Aorta (tissue), 5 donors: ENCODE measurements at places on chromosomes 4 and X. TPM values are rescaled to one million over a fixed set of nuclear protein-coding genes. Genes with fewer than 3 reads are reported as not detected.

DNA sequence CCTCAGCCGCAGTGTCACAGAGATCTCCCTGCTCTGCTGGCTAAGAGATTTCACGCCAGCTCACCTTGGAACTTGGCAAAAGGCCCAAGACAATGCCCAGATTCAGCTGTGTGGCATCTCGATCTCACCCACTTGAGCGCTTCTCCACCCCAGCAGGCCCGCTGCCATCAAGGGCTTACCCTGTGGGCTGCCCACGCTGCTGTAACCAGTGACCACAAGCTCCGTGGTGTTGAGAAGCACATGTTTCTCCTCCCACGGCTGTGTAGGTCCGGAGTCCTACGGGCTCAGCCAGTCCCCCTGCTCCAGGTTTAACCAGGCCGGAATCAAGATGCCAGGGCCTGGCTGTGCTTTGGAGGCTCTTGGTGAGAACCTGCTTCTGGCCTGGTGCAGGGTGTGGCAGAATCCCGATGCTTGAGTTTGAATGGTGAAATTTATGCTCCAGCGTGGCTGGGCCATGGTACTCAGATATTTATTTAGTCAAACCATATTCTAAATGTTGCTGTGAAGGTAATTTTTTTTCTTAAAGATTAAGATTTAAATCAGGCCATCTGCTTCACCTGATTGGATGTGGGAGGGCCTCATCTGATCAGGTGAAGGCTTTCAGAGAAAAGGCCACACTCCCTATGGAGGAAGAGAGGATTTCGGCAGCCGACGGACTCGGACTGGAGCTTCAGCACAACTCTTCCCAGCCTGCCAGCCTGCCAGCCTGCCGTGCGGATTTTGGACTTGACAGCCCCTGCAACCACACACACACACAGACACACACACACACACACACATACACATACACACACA, 24.8 kb upstream of the ADRA2C start:
- no peaks in the 10 kb centered on the region for H3K27me3 ChIP-seq
- H3K36me3 ChIP-seq = no peaks in the 10 kb centered on the region
- no peak overlapping the region for H3K4me3 ChIP-seq
- no peak for DNase-seq
- no peak overlapping the region for H3K27ac ChIP-seq

Gene PRPS1
- total RNA-seq = 23.8 TPM

Gene ELF4
- 14.5 TPM for total RNA-seq

Gene PPARGC1A
- total RNA-seq = 3.8 TPM

GRCh38 chrX:12042615-12043014, 95.7 kb upstream of the FRMPD4 start:
- H3K4me1 ChIP-seq = no peaks in the 10 kb centered on the region
- H3K27me3 ChIP-seq = no peaks in the 10 kb centered on the region
- DNase-seq = no peak
- no peak overlapping the region for H3K4me3 ChIP-seq
- H3K27ac ChIP-seq = no peak overlapping the region
- no peaks in the 10 kb centered on the region for H3K36me3 ChIP-seq

- H3K4me1 ChIP-seq = no peaks in the 10 kb centered on the region
- no peak overlapping the region for H3K27ac ChIP-seq
- H3K27me3 ChIP-seq = no peaks in the 10 kb centered on the region
- no peaks in the 10 kb centered on the region for H3K36me3 ChIP-seq
- DNase-seq = no peak
These were observed 8.7 kb upstream of the FAM47A start for GRCh38 chrX:34140816-34141215.

Gene EDNRA
- total RNA-seq = 23.0 TPM

Gene PHOX2B
- total RNA-seq = not detected

DNA sequence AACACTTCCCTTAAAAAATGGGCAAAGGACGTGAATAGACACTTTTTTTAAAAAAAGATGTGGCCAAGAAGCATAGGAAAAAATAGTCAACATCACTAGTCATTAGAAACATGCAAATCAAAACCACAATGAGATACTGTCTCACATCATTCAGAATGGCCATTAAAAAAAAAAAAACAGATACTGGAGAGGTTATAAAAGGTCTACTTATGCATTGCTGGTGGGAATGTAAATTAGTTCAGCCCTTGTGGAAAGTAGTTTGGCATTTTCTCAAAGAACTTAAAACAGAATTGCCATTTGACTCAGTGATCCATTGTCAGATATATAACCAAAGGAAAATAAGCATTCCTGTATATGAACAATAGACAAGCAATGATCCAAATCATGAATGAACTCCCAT, 352.8 kb upstream of the EPHA5 start:
- H3K4me3 ChIP-seq = no peak overlapping the region
- H3K4me1 ChIP-seq = no peaks in the 10 kb centered on the region
- H3K27me3 ChIP-seq = no peaks in the 10 kb centered on the region
- no peaks in the 10 kb centered on the region for H3K36me3 ChIP-seq

Gene AFM
- not detected for total RNA-seq

DNA sequence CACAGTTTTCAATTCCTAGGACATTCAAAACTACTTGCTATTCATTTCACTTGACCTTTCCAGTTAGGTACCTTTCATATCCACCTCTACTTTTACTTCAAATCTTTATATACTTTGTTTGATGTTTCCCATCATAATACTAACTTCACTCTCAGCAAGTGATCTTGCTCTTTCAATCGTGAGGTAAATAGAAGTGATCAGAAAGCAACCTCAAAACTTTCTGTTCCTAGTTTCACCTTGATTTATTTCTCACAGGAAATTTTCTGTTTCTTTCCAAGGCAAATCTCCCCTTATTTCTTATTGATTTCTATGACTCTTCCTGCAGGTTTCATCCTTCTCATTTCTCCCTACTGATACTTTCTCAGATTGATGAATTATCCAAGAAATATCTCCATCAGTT, 623.5 kb downstream of the FSTL5 start:
- DNase-seq = no peak
- no peaks in the 10 kb centered on the region for H3K27me3 ChIP-seq
- no peaks in the 10 kb centered on the region for H3K36me3 ChIP-seq
- H3K27ac ChIP-seq = no peak overlapping the region
- no peaks in the 10 kb centered on the region for H3K4me1 ChIP-seq

GRCh38 chr4:128333309-128334018, 45.9 kb upstream of the PGRMC2 start:
- no peak overlapping the region for H3K4me3 ChIP-seq
- no peaks in the 10 kb centered on the region for H3K27me3 ChIP-seq
- H3K27ac ChIP-seq = no peak overlapping the region

GRCh38 chrX:150298841-150299551, 64.1 kb upstream of the MAMLD1 start:
- no peak overlapping the region for H3K27ac ChIP-seq
- H3K4me1 ChIP-seq = no peaks in the 10 kb centered on the region
- H3K27me3 ChIP-seq = no peaks in the 10 kb centered on the region
- no peak for DNase-seq

Gene UGT2B10
- total RNA-seq = not detected

- no peak overlapping the region for H3K4me3 ChIP-seq
- no peak for DNase-seq
- H3K27ac ChIP-seq = no peak overlapping the region
- H3K36me3 ChIP-seq = no peaks in the 10 kb centered on the region
These were observed 295.3 kb downstream of the MID1IP1 start for GRCh38 chrX:39096599-39096998.

DNA sequence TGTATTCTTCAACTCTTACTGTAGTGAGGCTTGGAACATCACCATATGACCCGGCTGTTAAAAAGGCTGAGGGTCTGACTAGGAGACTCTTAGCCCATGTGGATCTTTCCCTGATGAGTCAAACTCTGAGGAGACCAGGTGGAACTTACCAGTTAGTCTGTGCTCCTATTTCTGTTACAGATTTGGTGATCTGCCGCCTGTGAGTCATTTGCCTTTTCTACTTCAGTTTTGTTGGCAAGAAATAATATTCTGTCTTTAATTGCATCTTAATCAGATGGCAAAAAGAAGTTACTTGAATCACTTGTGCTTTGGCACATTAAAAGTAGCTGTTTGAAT, 48.4 kb downstream of the MTM1 start:
- no peak overlapping the region for H3K4me3 ChIP-seq
- H3K27me3 ChIP-seq = no peaks in the 10 kb centered on the region
- no peak overlapping the region for H3K27ac ChIP-seq
- peaks cover 5% of the 10 kb centered on the region for H3K36me3 ChIP-seq

Gene TECRL
- not detected for total RNA-seq

Gene ERCC6L
- total RNA-seq = 0.13 TPM

DNA sequence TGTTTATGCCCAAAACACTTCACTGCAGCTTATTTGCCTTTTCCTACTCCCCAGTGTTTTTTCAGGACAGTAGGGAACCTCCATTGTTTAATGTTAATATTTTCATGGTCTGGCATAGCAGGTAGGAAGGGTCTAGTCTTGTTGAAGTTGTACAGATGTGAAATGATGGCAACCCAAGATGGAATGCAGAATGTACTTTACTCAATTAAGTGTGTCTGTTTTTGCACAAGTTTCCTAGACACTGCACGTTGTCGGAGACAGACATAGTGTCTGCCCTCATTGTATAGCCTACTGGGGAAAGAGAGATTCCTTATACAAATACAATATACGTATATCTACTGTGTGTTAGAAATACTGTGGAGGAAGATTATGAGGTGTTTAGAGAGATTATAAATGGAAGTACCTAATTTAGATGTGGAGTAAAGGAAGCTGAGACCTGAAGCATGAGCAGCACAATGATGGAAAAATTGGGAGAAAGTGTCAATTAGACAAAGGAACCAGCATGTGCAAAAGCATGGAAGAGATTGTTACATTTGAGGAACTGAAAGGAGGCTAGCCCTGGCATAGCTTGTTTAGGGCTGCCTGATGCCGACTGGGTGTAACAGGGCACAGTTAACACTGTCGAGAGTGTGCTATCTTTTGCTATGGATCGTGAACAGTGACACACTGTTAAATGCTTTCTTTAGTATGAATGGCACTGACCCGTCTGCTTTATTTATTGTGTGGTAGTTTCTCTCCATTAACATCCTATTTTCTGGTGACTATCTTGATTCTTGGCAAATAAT, 18.4 kb downstream of the CPEB2 start:
- H3K36me3 ChIP-seq = no peaks in the 10 kb centered on the region
- H3K4me1 ChIP-seq = no peaks in the 10 kb centered on the region
- H3K27ac ChIP-seq = peak overlapping the region; percentile 43
- H3K4me3 ChIP-seq = no peak overlapping the region
- no peak for DNase-seq

Gene ESX1
- not detected for total RNA-seq

DNA sequence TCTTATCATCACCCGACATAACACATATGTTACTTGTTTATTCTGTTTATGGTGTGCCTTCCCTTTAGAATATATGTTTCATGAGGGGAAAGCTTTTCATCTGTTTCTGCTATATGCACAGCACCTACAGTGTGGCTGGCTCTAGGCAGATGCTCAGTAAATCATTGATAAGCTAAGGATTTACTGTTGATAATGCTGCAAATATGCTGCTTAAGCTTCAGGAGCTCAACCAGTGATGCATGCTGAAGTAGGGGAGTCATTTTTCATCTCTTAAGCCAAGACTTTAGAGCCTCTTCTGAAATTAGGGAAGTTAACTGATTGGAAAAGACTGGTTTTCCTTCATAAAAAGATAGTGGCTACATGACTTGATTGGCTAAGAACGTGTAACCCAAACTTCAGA, 16.4 kb downstream of the FAT4 start:
- no peak for DNase-seq
- H3K4me3 ChIP-seq = no peak overlapping the region
- no peaks in the 10 kb centered on the region for H3K27me3 ChIP-seq
- H3K4me1 ChIP-seq = peaks cover 13% of the 10 kb centered on the region
- H3K27ac ChIP-seq = no peak overlapping the region
- no peaks in the 10 kb centered on the region for H3K36me3 ChIP-seq

Gene MAGEE2
- not detected for total RNA-seq

- H3K27ac ChIP-seq = no peak overlapping the region
- no peaks in the 10 kb centered on the region for H3K4me1 ChIP-seq
- H3K4me3 ChIP-seq = no peak overlapping the region
- H3K27me3 ChIP-seq = no peaks in the 10 kb centered on the region
- H3K36me3 ChIP-seq = no peaks in the 10 kb centered on the region
These were observed 47.9 kb upstream of the RPA4 start for GRCh38 chrX:96835660-96836289.

Gene ATP1B4
- not detected for total RNA-seq

DNA sequence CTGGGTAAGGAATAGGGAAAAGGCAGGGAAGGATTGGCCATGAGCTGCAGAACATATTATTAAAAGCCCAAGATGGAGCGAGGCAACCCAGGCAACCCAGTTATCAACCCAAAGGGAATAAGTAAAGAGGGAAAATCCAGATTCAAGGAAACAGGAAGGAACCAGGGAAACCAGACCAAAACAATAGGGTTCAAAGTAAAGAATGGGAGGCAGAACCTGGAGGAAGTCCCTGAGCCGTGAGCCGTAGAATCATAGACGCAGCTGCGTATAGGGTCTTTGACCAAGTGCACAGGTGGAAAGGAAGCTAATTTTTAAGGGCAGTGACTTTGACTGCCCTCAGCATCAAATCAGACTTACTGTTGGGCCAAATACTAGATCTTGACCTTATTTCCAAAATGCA, 98.5 kb upstream of the SRD5A3 start:
- H3K27me3 ChIP-seq = no peaks in the 10 kb centered on the region
- no peak overlapping the region for H3K4me3 ChIP-seq

DNA sequence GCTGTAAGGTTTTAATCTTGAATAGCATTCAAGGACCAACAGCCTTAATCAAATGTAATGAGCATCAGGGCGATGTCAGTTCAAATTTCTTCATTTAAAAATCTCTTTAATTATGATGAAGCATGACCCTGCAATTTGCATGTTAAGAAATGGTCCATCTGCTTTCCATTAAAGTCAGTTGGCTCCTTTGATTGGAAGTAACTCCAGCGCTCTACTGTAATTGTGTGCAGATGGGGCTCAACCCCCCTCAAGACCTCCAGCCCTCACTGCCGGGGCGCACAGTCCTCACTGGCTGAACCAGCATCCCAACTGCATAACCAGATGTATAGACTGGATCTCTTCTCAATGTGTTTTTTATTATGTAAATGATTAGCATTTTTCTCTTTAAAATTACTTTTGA, 126.9 kb downstream of the VCX3B start:
- no peaks in the 10 kb centered on the region for H3K36me3 ChIP-seq
- DNase-seq = no peak
- no peaks in the 10 kb centered on the region for H3K27me3 ChIP-seq
- H3K4me3 ChIP-seq = no peak overlapping the region
- H3K4me1 ChIP-seq = no peaks in the 10 kb centered on the region
- no peak overlapping the region for H3K27ac ChIP-seq

Gene CSAG3
- not detected for total RNA-seq

DNA sequence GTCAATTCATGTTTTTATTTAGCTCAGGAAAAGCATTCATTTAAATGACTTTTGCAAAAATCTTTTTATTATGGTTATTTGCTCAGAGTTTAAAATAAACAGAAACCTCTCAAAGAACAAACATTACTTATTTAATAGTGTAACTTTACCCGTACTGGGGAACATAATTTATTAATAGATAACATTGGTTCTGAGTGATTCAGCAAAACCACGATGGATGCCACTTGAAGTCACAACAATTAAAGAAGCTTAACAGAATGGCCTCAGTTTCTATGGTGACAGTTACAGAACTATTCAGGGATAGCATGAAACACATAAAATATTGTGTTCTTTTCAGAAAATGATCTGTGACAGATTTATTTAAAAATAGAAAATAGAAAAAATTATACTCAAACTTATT, 368.7 kb downstream of the CCSER1 start:
- DNase-seq = no peak
- no peak overlapping the region for H3K4me3 ChIP-seq
- no peaks in the 10 kb centered on the region for H3K27me3 ChIP-seq
- H3K36me3 ChIP-seq = no peaks in the 10 kb centered on the region
